ENCODE measurements at places on chromosomes 6 and 20. TPM values are rescaled to one million over a fixed set of nuclear protein-coding genes. Genes with fewer than 3 reads are reported as not detected.

PRPH2 gene
- total RNA-seq, result not detected

DACT2 gene
- 1.8 TPM for total RNA-seq

RBBP9 gene
- total RNA-seq, result 24.3 TPM

RPP40 gene
- 16.4 TPM for total RNA-seq

SMPDL3A gene
- 0.42 TPM for total RNA-seq

Data from activated CD4-positive, alpha-beta T cell treated with anti-CD3 and anti-CD28 coated beads, Interleukin-2, amount 10 ng/mL, durations not matched to agents 24 days and 14 days (primary cell).